Foreskin fibroblast (primary cell): ENCODE measurements at places on chromosomes 3 and 15.

DNA sequence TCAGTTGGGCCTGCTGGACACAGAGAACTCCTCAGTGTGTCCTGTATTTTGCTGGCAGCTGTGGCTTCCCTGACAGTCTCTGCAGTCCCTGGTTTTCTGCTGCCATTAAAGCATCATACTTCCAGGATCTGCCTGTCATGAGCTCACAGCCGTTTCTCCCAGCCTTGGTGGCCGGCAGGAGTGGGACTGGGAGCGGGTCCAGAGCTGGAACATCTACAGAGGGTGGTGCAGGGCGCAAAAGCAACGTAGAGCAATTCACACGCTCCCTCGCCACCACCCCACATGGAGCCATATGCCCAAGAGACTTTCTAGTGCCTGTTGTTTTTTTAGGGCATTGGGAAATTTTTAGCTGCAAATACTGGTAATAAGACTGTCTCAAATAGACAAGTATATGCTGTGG is 33.6 kb downstream of the ABTB1 start:
- DNase-seq: no peak

GRCh38 chr15:81160312-81161159 is 26.5 kb downstream of the CFAP161 start:
- DNase-seq: peak; percentile 90

DNA sequence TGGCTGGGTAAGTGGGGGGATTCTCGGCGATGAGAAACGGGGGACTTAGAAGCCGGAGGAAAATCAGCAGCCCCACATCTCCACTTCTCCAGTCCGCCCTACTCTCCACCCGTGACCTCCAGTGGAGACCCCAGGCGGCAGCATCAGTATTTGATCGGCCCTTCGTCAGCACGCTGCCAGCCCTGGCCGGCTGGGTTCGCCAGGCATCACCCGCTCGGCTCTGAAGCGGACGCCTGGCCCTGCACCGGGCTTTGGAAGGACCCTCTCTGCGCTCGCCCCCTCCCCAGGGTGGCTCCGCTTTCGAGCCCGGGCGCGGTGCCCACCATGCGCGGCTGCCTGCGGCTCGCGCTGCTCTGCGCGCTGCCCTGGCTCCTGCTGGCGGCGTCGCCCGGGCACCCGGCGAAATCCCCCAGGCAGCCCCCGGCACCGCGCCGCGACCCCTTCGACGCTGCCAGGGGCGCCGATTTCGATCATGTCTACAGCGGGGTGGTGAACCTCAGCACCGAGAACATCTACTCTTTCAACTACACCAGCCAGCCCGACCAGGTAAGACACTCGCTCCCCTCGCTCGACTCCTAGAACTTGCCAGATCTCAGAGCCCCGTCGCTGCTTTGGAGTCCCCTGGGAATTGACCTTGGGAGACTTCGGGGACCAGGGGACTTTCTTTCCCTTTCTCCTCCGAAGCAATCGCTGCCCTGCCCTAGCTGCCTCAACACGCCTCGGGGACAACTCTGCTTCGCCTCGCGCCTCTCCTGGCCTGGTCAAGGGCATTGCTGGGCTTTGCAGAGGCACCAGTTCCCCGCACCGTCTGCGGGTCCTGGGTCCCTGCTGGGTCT is 561 bp downstream of the SIDT1 start:
- DNase-seq: peak; percentile 36

DNA sequence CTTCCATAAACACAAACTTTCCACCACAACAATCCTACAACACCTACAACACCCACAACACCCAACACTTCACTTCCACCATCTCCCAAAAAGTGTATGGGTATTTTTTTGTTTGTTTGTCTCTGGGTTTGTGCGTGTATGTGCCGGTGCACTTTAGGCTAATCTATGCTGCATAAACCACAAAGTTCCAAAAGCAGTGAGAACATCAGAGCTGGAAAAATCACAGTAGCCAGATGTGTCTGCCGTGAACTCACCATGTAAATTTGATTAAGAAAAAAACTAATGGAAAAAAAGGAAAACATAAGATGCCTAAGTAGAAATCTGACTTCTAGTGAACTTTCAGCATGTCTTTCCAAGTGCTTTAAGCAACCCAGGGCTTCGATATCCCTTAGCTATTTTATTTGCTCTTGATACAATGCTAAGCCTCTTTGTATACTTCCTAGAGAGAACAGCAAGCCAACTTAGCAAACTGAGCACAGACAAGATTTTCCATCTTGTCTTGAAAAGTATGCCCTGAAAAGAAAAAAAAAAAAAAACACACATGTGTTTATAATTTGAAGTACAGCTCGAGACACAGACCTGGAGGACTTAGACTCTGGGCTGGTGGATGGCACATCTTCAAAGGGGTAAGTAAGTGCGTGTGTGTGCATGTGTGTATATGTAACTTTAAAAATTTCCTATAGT is 91.4 kb downstream of the WWTR1 start:
- DNase-seq: peak; percentile 70

DNA sequence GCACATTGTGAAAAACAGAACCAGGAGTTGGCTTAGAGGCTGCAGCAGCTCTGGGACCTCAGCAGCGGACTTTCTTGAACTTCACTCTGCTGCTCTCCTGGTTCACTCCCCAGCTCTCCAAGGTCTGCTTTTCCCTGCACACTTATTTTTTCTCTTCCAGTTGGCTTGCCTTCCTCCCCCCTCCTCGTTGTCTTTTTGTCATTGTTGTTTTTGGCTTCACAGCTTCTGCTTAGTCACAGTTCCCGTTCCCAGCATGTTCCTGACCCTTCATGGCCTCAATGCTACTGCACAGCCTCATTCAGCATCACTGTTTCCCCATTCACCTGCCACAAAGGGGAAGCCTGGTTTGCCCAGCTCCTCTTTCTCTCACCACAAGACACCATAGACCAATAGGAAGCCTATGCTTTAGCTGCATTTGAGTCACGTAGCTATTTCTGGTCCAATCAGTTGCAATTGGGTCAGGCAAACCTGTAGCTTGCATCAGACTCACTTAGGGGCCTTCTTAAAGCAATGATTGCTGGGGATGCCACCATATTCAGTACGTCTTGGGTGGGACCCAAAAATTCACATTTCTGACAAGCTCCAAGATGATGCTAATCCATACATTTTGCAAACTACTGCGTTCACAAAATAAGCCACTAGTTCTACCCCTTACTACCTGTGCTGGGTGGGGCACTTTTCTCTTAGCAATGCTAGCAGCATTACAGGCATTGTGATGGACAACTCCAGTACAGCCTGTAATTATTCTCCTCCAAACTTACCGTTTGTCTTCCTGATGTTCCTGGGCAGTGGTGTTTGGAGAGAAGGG is 7.8 kb upstream of the SUMF1 start:
- DNase-seq: peak; percentile 67

DNA sequence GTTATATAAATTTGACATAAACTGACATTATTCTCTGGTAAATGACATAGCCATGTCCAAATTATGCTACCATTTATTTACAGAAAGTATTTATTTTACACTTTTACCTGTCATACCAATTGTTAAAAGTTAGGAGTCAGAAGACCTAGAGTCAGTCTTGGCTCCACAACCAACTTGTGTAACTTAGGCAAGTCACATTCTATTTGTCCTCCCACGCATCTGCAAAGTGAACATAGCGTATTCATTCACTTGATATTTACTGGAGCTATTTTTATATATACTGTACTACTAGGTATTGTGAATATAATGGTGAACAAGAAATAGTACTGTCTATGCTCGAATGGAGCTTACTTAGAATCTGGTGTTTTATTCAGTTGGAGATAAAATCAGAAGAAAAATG is 78.7 kb downstream of the ZNF280D start:
- DNase-seq: no peak

DNA sequence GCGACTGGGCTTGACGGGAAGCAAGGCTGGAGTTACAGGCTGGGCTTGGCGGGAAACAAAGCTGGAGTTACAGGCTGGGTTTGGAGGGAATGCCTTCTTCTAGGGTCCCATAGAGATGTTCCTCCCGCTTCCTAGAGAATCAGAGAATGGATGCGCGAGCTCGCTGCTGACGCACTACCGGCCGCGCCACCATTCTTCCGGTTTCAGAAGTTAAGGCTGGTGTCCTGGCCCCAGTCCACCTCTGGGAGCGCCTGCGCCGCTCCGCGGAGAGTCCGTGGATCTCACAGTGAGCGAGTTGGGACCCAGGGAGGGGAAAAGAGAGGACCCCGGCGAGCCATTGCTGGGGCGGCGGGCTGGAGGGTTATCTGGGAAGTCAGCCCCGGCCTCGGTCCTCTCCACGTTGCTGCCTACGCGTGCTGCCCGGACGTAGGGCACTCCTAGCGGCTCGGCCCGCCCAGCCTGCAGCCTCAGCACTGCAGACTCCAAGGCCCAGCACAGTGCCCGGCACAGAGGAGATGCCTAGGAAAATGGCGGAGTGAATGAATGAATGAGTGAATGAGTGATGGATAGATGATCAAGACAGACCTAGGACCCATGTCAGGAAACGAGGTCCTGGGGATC is at the start of gene ZNF502:
ZNF502 (plus strand) TSS at position 206 of the 621 bp plus-strand sequence. CDS start 7,602 bp downstream, outside the sequence.
- peak; percentile 96 for DNase-seq

DNA sequence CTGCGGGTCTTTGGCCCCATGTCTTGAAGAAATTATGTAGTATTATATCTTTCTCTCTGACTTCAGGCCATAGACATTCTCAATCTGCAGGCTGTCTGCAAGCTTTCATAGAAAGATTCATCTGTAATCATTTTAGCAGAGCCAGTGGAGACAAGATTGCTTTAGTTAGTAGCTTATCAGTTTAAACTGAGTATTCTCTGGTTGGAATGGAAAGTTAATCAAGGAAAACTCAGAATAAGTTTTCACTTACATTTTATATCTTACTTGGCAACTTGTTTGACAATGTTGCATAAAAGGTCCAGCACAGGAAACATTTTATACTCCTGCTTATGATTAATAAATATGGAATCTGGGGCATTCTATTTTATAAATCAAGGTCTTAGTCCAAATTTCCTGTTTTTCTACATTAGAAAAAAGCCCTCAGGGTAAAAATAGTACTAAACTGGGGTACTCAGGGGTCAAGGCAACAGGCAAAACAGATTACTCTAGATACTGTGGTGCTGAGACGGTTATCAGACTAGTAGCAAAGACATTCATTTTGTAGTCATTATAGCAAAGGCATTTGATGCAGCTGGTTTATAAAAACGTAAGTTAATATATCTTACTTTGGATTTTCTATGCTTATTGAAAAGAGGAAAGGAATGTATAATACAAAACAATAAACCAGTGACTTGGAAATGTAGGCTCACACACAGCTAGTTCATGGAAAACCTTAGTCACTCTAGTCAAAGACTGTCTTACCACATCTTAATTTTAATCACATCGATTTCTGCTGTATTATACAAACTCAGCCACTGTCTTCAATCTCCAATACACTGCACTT is 45.2 kb upstream of the FILIP1L start:
- DNase-seq: peak; percentile 67

DNA sequence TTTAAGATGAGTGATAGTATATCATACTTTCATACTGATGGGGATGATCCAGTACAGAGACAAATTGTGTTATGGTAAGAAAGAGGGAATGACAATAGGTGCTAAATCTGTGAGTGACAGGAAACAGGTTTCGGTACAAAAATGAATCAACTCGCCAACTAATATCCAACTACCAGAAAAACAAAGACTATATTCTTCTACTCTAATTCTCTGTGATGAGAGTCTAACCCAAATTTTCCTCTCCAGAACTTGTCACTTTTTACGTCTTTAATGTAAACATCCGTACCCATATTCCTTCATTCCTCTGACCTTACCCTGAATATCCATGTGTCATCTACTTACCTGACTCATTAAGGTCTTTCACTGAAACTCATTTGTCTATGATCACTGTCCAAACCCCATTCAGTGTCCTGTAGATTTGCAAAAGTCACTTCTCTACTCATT is 39.6 kb downstream of the SCAPER start:
- no peak for DNase-seq

DNA sequence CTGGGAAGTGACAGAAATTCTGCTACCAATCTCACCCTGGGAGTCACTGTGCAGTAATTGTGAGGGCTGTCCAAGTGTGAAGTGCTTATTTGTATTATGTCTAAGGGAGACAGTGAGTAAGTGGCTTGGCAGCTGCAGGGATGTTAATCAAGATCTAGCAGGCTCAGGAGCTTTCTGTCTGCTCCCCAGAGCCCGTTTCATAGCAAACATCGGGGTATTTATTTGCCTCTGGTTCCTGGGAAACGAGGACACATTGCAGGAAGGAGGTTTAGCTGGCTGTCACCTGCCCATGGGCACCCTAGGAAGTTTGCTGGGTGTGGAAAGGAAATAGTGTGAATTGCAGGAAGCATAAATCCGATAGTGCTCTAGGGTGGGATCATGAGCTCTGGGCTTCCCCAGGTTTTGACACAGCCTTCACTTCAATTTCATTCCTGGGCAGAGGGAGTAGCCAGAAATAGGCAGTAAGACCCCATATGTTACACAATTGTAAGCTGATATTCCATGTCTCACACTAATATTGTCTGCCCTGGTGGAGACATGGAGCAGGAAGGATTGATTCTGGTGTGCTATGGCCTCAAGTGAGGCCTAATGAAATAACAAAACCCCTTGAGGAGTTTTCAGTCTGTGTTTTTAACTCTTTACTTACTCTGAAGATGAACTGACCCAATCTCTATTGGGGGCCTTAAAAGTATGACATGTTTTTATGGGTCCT is 74.1 kb upstream of the MITF start:
- DNase-seq: no peak

DNA sequence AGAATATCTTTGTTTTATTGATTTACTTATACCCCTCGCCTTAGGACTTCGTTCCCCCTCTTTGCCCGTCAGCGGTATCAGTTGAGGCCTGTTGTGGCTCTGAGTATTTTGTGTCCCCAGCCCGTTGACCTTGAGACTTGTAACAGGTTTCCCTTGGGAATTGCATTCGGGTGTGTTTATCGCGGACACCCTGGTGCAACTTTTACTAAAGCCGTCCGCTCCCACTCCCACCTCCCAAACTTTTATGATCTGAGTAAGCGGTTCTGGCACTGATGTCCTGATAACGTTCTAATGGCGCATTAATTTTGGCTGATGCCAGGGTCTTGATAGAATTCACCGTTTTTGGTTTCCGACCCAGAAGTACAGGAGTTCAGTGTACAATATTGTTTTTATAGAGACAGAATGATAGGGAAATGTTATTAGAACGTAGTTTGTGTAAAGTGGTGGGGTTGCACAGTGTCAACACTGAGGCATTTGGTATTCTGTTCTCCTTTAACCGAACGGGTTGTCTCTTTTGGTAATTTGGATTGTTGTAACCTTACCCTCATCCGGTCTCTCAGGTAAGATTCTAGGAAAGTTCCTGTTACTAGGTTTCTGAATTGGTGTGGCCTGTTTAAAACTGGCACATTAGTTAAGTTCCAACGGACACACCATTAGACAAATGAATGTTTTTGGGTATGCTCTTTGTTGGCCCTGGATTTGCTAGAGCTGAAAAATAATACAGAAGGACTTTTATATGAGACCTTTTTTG is 47.8 kb downstream of the OIP5 start:
- DNase-seq: no peak
